CMK (cell line): ENCODE measurements at places on chromosomes 16 and 17.

DNA sequence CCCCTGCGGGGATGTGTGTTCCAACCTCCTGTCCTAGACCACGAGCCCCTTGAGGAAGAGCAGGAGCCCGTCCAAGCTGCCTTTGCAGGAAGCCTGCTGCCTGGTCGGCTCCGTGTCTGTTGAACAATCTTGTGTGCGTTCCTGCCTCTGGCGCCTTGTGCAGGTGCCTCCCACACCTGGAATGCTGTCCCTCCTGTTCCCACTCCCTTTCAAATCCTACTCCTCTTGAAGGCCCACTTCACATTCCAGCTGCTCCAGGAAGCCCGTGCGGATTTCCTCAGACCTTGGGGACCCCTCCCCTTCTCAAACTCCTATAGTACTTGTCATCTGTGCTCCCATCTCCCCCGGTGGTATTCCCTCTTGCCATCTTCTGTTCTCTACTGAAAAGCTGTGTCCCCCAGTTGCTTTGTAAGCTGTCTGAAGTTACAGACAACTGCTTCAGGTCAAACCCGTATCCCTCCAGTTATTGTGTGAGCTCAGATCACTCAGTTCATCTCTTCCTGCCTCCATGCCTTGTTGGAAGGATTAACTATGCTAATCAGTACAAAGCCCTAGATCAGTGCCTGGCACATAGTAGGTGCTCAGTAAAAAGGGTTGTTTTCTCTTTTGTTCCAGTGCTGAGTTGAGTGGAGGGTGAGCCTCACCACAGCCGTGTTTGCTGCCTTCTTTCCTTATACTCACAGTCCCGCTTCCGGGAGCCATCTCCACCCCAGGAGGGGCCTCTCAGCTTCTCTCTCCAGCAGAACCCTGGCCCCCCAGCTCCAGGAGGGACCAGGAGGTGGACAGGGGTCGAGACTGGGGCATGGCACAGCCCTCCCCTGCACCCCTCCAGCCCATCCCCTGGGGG is 241.8 kb upstream of the CIBAR2 start:
- no peak for DNase-seq

- DNase-seq, result no peak
Observed at GRCh38 chr17:3961564-3962047, 2.6 kb downstream of the ATP2A3 start.

GRCh38 chr17:39578272-39578671 is 29.4 kb downstream of the NEUROD2 start:
- DNase-seq, result no peak

DNA sequence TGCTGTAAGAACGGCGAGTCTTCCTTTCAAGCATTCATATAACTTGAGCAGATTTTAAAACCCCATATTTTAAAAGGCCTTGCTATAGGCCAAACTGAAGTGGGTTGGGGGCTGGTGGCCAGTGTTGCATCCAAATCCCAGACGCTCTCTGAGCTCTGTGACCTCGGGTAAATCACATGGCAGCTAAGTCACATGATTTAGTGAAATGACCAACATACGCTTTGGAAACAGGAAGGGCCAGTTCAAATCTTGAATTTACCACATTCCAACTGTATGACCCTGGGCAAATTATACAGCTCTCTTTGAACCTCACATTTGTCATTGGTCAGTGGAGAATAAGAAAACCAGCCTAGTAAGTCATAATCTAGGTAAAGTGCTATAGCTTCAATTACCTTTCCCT is 519.3 kb downstream of the HAPSTR1 start:
- DNase-seq, result no peak

- DNase-seq, result no peak
Observed at GRCh38 chr17:412211-413015, 59.8 kb upstream of the RPH3AL start.

GRCh38 chr17:82884970-82885353 is 45.1 kb upstream of the ZNF750 start:
- DNase-seq, result no peak

- peak; percentile 30 for DNase-seq
Observed at GRCh38 chr16:82229800-82230619, 60.0 kb upstream of the MPHOSPH6 start.

GRCh38 chr17:42098730-42099399 is 592 bp upstream of the ZNF385C start:
- DNase-seq, result no peak

DNA sequence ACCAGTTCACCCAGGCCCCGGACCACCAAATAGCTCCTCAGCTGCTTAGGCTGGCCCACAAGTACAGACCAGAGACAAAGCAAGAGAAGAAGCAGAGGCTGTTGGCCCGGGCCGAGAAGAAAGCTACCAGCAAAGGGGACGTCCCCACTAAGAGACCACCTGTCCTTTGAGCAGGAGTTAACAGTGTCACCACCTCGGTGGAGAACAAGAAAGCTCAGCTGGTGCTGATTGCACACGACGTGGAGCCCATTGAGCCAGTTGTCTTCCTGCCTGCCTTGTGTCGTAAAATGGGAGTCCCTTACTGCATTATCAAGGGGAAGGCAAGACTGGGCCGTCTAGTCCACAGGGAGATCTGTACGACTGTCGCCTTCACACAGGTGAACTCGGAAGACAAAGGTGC is 15.4 kb downstream of the FOXF1 start:
- DNase-seq, result no peak

DNA sequence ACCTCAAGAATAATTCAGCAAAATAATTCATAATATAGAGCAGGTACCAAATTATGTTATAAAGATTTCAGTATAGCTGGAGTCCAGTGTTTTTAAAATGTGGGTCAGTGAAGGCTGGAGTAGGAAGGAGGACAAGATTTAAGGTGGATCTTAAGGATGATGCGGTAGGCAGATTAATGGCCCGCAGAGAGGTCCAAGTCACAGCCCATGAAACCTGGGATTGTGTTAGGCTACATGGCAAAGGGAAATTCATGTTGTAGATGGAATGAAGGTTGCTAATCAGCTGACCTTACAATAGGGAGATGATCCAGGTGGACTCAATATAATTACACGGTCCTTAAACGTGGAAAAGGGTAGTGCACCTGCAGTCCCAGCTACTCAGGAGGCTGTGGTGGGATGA is 6.2 kb upstream of the IRF8 start:
- DNase-seq, result no peak

- DNase-seq, result no peak
Observed at GRCh38 chr16:17759451-17760390, 289.0 kb upstream of the XYLT1 start.

DNA sequence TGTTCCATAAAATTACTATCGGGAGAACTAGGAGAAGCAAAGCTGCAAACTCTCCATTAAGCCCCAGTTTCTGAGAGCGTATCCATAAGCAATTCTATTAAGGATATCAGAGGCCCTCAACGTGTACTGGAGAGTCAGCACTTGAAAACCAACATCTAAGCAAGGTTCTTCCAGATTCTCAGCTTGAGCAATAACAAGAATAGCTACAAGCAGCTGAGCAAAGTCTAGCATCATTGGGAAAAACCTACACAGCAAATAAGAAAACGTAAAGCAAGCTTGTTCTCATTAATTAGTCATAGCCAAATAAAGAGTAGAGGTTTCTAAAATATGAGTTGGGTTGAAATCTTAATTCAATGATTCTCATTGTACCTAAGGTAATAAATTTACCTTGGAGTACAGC is 26.9 kb upstream of the COX10 start:
- no peak for DNase-seq

DNA sequence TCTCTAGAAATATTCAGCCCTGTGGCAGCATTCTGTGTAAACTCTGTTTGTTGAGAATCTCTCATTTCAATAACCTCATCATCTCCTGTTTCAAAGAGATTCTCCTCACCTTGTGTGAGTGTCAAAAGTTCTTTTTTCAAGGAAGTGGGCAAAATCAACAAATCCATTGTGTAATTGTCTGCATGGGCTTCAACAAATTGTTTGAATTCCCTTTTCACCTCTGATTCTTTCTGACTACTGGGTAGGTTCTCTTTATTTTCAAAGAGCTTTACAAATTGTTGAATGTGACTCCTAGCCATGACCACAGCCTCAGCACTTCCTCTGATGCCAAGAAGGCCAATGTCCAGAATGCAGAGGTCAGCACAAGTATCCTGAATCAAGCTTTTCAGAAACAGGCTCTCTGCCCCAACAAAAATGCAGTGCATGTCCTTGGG is 48.0 kb downstream of the N4BP1 start:
- no peak for DNase-seq

GRCh38 chr17:50775926-50776325 is 8.6 kb upstream of the ANKRD40CL start:
- DNase-seq, result no peak

DNA sequence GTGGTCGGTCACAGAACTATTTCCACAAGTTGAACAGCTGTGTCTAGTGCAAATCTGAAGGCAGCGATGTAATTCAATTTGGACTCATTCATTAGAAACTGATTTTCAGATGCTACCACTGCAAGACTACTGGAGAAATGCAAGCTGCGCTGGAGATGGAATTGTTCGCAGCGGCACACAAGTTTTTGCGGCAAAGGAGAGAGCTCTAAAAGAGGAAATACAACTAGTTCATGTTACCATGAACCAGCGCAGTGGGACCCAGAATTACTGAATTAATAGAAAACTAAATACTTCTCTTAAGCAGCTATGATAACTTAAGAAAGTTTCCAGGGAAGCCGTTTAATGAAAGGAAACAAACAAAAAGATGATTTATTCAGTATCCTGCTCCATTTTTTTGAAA is 1.9 kb downstream of the CREBBP start:
- no peak for DNase-seq

DNA sequence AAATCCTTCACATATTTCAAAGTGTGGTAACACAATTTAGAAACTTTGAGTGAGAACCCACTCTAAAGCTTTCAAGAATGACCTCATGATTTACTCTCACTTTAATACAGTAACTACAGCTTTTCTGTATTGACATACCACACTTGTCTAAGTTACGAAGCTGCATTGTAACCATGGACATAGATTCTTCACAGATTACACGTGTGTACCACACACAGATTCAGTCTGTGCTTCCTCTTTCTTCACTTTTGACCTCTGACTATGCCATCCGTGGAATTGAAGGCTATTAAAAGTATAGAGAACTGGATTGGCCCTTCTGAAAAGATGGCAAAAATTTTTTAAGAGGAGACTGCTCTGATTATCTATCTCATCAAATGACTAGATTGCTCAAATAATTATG is 172.7 kb downstream of the TANC2 start:
- DNase-seq, result no peak

DNA sequence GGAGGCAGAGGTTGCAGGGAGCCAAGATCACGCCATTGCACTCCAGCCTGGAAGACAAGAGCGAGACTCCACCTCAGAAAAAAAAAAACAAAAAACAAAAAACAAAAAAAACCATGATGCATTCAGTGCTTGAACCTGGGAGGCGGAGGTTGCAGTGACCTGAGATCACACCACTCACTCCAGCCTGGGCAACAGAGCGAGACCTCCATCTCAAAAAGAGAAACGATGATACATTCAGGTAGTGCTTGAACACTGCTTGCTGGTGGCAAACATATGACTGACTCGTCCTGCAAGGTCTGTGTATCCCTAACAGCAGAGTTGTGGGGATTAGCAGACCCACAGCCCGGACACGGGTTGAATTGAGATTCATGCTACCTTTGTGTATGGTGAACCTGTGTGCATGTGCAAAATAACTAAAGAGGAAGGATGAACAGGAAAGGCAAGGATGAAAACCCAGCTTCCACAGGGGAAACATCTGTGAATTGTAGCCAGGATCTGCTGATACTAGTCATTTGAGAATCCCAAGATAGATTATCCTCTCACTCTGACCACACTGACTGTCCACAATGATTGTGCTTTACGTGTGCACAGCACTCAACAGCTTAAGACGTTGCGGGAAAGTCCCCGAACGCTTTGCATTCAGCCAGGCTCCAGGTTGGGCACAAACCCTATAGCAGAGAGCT is 52.4 kb upstream of the MRPS23 start:
- no peak for DNase-seq

- no peak for DNase-seq
Observed at GRCh38 chr17:45734598-45734997, 49.5 kb upstream of the CRHR1 start.

- DNase-seq, result no peak
Observed at GRCh38 chr16:79132701-79133100, 467.8 kb downstream of the MAF start.

- DNase-seq, result no peak
Observed at GRCh38 chr16:87680272-87680644, 78.0 kb downstream of the JPH3 start.
